ENCODE measurements at places on chromosomes 3 and 15. TPM values are rescaled to one million over a fixed set of nuclear protein-coding genes. Genes with fewer than 3 reads are reported as not detected.

DNA sequence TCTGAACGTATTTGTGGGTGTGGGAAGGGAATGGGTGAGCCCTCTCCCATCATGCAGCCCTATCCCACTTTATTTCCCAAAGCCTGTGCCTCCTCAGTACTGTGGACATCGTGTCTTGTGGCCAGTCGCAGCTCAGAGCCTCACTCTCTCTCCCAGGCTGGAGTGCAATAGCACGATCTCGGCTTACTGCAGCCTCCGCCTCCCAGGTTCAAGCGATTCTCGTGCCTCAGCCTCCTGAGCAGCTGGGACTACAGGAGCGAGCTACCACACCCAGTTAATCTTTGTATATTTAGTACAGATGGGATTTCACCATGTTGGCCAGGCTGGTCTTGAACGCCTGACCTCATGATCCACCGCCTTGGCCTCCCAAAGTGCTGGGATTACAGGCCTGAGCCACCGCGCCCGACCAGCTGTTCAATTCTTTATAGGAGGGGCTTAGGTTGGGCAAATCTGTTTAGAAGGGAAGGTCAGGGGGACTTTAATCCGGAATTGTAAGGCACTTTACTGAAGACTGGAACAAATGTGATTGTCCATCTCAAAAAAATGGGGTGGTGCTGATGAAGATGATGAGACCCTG, 42.7 kb upstream of the BDH1 start:
- DNase-seq, result no peak

GRCh38 chr15:77921664-77922063, 155.8 kb downstream of the TBC1D2B start:
- DNase-seq, result no peak

The GABRA5 gene
- total RNA-seq, result not detected

- DNase-seq, result no peak
Measured at GRCh38 chr15:90234096-90234988, at the start of gene GDPGP1. Gene GDPGP1, plus strand, starts transcription at chr15:90234209. Its CDS starts 6,700 bp downstream, at chr15:90240909.

DNA sequence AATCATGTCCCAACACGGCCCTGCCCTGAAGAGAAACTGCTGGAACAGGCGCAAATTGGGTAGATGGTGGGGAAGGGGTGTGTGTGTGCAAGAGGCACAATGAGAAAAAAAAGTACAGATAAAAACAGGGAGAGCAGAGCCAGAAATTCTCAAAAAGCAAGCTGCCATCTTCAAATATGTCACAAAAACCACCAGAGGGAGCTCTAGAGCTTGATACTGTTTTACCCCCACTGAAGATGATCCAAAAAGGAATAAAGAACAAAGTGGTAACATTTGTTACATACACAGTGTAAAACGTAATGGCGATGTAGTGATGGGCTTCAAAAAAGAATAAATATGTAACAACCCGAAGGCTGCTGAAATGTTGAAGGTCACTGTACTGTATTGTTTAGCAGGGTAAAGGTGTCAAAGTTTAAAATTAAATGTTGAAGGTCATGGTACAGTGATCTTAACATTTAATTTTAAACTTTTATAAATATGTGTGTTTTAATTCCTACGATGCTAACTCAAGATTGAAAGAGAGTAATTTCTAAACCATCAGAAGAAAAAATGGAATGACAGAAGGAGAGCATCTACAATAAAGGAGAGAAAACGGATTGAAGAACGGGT, 6.0 kb downstream of the SNRPA1 start:
- peak; percentile 25 for DNase-seq

DNA sequence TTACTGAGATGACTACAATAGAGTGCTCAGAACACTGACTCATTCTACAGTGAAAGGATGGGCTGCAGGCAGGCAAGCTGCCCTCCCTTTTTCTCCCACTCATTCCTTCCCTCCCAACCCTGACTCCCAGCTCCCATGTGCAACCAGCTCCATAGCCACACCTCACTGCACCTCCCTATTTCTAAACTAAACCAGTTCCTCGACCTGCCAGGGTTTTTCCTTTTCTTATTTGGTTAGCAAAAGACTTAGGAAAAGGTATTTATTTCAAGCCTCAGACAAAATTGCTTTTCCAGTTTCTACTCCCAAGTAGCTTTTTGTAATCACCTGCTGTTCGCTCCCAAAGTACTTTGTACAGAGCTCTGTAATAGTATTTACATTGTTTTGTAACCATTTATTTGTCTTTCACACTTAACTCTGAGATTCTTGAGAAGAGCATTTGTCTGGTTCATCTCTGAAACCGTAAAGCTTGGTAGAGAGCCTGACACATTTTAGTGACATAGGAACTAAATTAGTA, 2.2 kb downstream of the AADAC start:
- no peak for DNase-seq

DNA sequence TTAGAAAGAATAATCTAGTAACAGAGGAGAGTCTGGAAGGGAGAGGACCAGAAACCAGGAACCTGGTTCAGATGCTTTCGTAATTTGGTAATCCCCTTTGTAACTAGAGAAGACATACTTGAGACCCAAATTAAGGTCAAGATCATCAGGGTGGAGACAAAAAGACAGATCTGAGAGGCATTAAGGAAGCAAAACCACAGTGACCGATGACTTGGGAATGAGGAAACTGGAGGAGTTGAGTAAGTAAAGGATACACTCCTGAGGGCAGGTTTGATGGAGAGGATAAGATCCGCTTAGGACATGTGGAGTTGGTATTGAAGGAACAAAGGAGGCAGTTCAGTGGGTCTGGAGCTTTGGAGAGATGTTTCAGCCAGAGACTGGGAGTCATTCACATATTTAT, 23.6 kb upstream of the BCL2A1 start:
- DNase-seq, result no peak

DNA sequence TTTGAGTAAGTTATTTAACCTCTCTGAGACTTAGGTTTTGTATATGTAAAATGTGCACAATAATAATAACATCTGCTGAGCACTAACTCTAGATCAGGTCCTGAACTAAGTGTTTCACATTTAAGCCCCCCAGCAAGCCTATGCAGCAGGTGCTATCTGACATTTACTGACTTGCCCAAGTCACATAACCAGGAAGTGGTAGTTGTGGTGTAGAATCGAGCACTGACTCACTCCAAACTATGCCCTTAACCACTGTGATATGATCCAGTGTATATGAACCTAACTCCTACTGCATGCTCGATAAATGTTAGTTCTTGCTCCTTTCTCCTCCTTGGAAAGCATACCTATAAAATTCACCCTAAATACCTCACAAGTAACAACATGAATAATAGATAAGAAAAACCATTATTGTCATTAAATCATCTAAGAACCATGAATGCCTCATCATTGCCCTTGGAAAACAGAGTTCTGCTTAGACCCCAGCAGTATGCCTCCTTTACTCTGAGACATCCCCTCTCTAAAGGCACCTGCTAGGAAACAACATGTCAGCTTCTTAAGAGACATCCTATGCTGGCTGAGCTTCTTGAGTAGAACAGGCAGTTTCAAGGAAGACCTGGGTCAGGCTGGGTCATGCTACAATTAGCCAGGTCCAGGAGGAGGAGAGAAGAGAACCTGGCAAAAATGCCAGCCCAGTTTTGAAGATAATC, 3.0 kb upstream of the SHC4 start:
- peak; percentile 61 for DNase-seq

GRCh38 chr3:131502530-131503319, at the start of gene MRPL3:
Gene MRPL3, minus strand, starts transcription at chr3:131502971. Its CDS starts 150 bp downstream, at chr3:131502821.
- peak; percentile 88 for DNase-seq

The TRPM1 gene
- not detected for total RNA-seq

GRCh38 chr3:85007195-85008094, 48.7 kb downstream of the CADM2 start:
- DNase-seq, result no peak

The RLBP1 gene
- 0.53 TPM for total RNA-seq

DNA sequence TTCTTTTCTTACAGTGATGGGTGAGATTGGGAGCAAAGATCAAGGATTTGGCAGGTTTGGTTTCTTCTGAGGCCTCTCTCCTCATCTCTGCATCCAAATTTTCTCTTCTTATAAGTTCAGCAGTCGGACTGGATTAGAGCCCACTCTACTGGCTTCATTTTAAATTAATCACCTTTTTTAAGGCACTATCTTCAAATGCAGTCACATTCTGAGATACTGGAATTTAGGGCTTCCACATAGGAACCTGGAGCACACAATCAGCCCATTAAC, 56.5 kb upstream of the PLSCR4 start:
- no peak for DNase-seq

DNA sequence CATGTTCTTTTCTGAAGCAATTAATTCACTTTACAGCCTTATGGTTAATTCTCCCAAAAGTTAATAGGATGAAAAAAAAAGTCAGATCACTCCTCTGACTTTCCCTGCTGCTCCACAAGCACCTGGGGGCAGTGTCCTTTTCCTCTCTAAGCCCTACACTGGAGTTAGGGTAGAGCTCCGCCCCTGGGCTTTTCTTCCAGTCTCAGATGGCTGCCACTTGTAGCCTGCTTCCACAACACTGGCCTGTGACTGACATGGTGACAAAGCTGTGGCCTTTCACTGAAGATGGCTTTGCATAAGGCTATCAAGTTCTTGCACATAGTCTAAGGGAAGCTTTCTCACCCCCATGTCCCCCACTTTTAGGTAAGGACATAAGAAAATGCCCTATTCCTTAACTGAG, 1.3 kb upstream of the MON1A start:
- no peak for DNase-seq

GRCh38 chr3:58120075-58120812, 90.5 kb downstream of the DNASE1L3 start:
- DNase-seq, result no peak

DNA sequence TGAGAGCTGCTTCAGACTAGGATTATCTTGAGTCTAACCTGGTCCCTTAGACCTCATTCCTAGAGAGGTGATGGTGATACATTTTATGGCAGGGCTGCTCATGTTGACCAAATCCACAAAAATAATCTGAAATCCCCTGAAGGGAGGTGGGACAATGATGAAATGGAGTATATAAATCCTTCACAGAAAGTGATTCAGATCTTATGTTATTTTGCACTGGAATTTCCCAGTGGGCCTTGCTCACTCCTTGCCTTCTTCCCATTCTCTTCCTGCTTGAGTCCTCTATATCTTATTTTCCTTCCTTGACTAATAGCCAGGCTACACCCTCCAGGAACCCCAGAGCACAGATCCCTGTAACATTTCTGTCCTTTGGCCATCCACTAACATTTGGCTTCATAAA, 10.4 kb upstream of the TMEM202 start:
- DNase-seq, result no peak

DNA sequence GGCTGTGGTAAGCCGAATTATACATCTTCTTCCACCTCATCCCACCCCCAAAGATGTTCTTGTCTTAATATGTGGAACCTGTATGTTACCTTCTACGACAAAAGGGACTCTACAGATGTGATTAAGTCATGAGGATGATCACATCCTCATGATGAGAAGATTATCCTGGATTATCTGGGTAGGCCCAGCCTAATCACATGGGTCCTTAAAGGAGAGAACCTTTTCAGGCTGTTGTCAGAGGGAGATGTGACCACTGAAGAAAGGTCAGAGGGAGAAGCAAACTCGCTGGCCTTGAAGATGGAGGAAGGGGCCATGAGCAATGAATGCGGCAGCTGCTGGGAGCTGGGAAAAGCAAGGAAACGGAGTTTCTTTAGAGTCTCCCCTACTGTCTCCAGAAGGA, 12.9 kb upstream of the SCG3 start:
- no peak for DNase-seq

The EPB42 gene
- not detected for total RNA-seq

- DNase-seq, result no peak
Measured at GRCh38 chr15:41849861-41850260, 11.2 kb downstream of the PLA2G4B start.

- no peak for DNase-seq
Measured at GRCh38 chr15:53384417-53384816, 375.0 kb downstream of the WDR72 start.

- no peak for DNase-seq
Measured at GRCh38 chr15:61133361-61133760, 95.7 kb downstream of the RORA start.

The HRG gene
- total RNA-seq, result not detected

DNA sequence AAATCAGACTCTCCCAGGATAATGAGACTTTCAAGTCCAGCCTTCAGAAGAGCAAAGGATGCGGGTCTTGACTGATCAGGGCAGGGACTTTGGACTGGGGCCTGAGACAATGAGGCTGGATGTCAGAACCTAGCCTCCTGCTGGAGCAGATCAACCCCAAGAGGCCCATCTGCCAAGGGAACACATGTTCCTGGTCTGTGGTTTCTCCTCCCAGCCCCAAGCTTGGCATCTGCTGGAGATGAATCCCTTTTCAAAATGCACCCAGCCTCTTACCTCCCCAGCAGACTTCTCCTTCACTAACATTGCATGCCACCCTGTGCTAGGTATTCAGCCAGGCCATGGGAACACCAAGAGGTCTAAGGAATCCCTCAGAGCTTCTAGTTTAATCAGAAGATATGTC, 43.7 kb upstream of the MFGE8 start:
- DNase-seq, result no peak

GRCh38 chr15:52559575-52559974, 9.3 kb downstream of the ARPP19 start:
- DNase-seq, result peak; percentile 71

DNA sequence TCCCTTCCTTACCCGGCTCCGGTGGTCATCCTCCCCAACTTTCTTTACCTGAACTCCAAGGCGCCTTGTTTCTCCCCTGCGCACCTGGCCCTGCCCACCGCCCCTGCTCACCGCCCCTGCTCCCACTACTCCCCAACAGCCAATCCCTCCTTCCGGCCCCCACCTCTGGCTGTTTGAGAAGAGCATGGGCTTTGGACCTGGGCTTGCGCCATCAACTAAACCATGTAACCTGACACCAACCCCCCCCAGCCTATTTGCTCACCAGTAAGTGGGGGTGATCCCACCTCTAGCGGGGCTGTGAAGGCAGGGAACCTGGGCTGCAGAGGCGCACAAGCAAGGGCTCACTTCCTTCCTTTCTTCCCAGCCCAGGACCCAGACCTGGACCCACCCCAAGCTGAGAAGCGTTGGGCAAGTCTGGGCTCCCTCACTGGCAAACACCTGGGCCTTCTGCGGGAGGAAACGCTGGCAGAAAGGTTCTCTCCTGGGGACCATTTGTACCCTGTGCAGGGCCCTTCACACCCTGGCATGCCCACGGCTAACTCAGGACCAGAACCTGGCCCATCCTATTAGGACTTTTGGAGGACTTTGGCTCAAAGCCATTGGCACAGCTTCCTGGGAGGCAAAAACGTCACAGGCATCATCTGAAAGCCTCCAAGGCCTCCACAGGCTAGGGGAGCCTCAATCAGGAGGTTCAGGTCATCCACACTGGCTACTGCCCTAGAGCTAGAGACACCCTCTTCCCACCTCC, at the start of gene PLXNB1:
TSS of gene PLXNB1 (minus strand) at position 127 of the 748 bp plus-strand sequence. CDS start 5,475 bp downstream, outside the sequence.
- DNase-seq, result no peak

GRCh38 chr3:21059404-21059803, 691.6 kb downstream of the ZNF385D start:
- DNase-seq, result no peak

DNA sequence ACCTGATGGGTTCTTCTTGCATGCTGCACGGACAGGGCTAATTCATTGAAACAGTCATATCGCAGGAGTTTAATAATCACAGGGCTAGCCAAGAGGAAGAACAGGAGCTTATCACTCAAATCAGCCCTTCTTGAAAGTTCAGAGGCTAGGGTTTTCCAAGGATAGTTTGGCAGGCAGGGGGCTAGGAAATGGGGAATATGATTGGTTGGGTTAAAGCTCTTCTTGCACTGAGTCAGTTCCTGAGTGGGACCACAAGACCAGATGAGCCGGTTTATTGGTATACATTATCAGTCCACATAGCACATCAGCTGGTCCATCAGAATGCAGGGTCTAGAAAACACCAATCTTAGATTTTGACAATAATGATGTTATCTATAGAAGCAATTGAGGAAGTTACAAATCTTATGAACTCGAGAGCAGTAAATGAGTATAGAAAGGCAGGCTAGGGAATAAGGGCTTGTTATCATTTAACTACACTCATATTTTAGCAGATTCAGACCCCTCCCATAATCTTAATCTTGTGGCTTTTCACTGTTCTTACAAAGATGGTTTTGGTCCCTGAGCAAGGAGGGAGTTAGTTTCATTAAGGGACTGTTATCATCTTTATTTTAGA, 58.1 kb upstream of the SLC25A36 start:
- DNase-seq, result no peak

All from activated T-cell treated with anti-CD3 and anti-CD28 coated beads, Interleukin-2, amount 50 U/mL, for 72 hours (primary cell).